ENCODE measurements at places on chromosomes 5 and 9. TPM values are rescaled to one million over a fixed set of nuclear protein-coding genes. Genes with fewer than 3 reads are reported as not detected.

Gene SPACA9
- total RNA-seq: 0.72 TPM

Gene GARNL3
- 6.5 TPM for total RNA-seq

Gene MOB3B
- 0.85 TPM for total RNA-seq

Gene IL13
- not detected for total RNA-seq

Gene NR5A1
- total RNA-seq: 0.21 TPM

Gene CATSPER3
- not detected for total RNA-seq

Gene TLX3
- 0.24 TPM for total RNA-seq

Gene DNAH5
- total RNA-seq: 0.96 TPM

Gene GABRP
- total RNA-seq: not detected

Gene MYMK
- total RNA-seq: not detected

Gene C9orf50
- not detected for total RNA-seq

Gene SHC3
- under 0.01 TPM for total RNA-seq

Gene PCDHB11
- total RNA-seq: 0.43 TPM

Gene PTGES
- total RNA-seq: 20.5 TPM

Gene PPP2CA
- total RNA-seq: 55.4 TPM

Gene TSSK1B
- 0.21 TPM for total RNA-seq

Gene PTPN3
- 11.8 TPM for total RNA-seq

Gene ZNF483
- 1.4 TPM for total RNA-seq

Gene ISL1
- 1.9 TPM for total RNA-seq

Gene DMGDH
- total RNA-seq: 2.7 TPM

Gene MINAR2
- total RNA-seq: not detected

Gene FAF2
- total RNA-seq: 41.3 TPM

Gene SELENOP
- 8.1 TPM for total RNA-seq

Gene TMEM215
- total RNA-seq: not detected

Gene GRXCR2
- total RNA-seq: not detected

Gene GNA14
- total RNA-seq: not detected

Gene CA9
- total RNA-seq: 35.2 TPM

Gene LMBRD2
- 7.5 TPM for total RNA-seq

Gene PRDM9
- total RNA-seq: under 0.01 TPM

Gene IL6ST
- total RNA-seq: 81.2 TPM

Gene CDH12
- total RNA-seq: not detected

Gene TAF11L7
- total RNA-seq: not detected

Gene MRPS30
- total RNA-seq: 78.6 TPM

Gene DEPDC1B
- total RNA-seq: 4.6 TPM

Gene LCP2
- total RNA-seq: not detected

Gene FUT7
- not detected for total RNA-seq

Gene TMC1
- not detected for total RNA-seq

Gene LRRC70
- 1.5 TPM for total RNA-seq

Gene EGFLAM
- not detected for total RNA-seq

Gene FAM169A
- total RNA-seq: 16.4 TPM

Gene BHMT
- 0.24 TPM for total RNA-seq

Gene ANXA1
- 1,943 TPM for total RNA-seq

Gene TMEM252
- total RNA-seq: not detected

Gene TNC
- 254 TPM for total RNA-seq

Gene MEF2C
- 0.85 TPM for total RNA-seq

Gene SPATA31E1
- total RNA-seq: not detected

Gene MZB1
- 0.24 TPM for total RNA-seq

Gene ANKRD34B
- 0.96 TPM for total RNA-seq

Gene BTNL3
- not detected for total RNA-seq

Gene PLAC8L1
- total RNA-seq: 0.43 TPM

Gene NEUROG1
- not detected for total RNA-seq

Gene ROR2
- total RNA-seq: 0.24 TPM

Gene FBP2
- not detected for total RNA-seq

Gene PCDHA12
- 0.48 TPM for total RNA-seq

Gene WDR55
- 31.5 TPM for total RNA-seq

Data from tracheal epithelial cell (primary cell).